Left forelimb (tissue), 1 donor: ENCODE measurements at places on chromosomes 4 and X.

DNA sequence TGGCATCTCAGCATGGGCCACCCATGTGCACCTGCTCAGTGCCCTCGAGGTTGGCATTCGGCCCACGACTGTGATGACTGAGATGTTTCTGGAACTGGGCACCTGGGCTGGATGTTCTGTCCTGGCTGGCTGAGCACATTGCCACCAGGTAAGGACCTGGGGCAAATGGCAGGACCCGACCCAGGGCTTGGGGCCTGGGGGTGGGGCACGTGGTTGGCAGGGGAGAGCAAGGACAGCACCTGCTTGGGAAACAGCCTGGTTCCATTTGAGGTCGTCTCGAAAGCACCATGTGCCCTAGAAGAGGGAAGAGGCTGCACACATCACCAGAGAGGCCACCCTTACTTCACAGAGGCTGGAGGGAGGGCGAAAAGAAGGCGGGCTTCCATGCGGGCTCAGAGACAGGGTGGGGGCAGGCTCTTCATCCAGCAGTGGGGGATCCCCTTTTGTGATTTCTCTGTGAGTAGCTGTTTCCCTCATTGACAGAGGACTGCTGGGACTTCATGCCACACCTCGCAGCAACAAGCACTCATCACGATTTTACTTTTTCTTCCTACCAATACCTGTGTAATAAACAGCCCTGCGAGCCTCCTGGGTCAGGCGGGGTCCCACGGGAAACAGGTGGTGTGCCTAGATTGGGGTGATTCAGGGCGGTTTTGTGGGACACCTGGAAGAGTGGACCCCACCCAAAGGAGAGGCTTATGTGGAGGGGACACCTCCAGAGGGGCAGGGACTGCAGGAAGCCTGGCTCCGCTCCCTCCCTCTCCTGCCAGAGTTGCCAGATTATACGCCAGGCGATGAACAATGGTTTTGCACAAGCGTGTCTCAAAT lies 12.0 kb downstream of the TMEM187 start:
- no peak for DNase-seq

DNA sequence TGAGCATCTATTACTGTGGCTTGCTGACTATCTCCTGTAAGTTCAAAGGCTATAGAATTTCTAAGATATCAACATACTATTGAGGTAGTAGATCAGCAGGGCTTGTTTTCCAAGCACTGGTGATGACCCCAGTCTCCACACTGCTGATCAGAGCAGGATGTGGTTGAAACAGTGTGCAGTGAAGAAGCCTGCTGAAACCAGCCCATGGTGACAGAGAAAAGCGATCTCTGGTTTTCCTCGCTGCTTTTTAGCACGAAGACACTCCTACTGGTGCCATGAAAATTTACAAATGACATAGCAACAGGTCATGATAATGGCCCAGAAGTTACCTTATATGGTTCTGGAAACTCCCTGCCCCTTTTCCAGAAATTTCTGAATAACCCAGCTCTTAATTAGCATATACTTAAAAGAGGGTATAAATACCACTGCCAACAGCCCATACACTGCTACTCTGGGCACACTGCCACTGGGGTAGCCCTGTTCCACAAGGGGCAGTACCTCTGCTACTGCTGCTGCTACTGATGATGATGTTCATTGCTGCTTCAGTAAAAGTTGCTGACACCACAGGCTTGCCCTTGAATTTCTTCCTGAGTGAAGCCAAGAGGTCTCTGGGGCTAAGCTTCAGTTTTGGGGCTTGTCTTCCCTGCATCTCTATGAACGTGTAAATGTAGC lies 1689.5 kb upstream of the PCDH10 start:
- DNase-seq: no peak

DNA sequence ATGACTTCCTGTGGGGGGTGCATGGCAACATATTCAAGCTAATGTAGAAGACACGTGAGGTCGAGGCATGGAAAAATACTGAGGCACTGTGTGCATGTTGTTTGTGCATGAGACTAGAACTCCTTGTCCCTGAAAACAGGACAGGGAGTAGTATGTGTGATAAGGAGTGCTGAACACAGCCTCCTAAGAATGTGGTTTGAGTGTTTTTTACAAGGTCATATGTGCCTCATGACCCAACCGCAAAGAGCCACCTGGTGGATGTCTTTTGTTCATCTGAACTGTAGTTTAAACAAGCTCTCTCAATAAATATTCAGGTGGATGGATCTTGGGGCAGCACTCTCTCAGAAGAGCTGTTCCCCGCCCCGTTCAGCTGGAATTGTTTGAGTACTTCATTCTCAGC lies 226.6 kb downstream of the NLGN4X start:
- no peak for DNase-seq

DNA sequence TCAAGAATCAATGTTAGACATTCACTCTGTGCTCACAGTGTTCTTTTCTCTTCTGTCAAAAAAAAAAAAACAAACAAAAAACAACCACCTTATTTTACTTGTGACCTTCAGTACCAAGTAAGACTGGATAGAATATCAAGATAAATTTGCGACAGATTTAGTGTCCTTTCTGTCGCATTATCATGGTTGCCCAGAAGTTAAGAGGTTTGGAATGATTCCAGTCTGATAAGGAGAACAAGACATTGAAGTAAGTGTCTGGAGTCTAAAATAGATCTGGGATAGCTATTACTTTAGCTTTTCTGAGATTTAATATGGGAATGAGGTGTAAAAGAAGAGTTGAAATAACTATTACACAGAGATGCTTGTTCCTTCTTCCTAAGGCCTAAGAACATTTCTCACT lies 31.7 kb downstream of the SNCA start:
- no peak for DNase-seq

- no peak for DNase-seq
These were observed 111.9 kb upstream of the TMEM164 start for GRCh38 chrX:109890910-109891502.

DNA sequence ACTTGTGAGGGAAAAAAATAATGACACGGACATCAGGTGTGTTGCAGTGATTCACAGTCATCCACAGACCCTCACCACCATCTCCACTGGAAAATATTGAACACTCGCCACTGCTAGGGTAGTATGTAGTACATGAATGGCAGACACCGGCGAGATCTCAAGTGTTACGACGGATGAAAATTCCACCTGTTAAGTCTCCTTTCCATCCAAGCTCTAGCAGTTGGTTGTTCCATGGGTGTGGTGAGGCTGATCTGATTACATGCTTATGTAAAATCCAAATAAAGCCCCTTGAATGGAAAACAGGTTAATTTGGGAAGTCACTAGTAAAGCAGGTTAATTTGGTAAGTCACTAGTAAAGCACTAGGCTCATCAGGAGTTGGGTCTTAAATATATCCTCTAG lies 1.1 kb upstream of the ARMCX4 start:
- no peak for DNase-seq

GRCh38 chr4:183596067-183596757 lies 62.8 kb downstream of the RWDD4 start:
- no peak for DNase-seq

DNA sequence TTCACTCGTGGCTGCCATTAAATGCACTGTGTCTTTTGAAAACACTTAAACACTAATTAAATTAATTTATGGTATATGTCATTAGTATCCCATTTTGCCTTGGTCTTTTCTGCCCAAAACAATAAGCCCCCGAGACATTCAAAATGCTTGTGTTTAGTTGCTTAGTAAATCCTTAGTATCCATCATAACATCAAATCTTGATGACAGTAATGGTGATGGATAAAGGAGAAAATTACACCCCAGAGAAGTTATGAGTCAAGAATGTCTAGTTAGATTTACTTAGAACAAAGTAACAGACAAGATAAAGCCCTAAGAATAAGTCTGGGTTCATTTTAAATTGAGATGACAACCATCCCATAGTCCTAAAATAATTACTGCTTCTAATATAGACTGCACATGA lies 21.3 kb downstream of the ANK2 start:
- no peak for DNase-seq

GRCh38 chrX:149073479-149073878 lies 431.6 kb downstream of the IDS start:
- DNase-seq: no peak

DNA sequence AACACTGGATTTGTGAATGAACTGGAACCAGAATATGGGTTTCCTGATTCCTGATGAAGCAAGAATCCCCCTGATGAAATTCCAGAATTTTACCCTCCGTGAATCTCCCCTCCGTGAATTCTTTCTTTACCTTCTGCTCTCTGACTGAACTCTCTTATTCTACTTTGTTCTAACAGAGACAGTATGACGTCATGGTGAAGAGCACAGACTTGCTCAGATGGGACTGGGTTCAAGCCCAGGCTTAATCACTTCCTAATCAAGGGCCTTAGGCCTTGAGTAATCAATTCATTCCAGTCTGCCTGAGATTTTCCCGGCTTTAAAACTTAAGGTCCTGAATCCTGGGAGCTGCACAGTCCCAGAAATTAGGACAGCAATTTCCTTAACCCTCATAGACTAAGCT lies 64.5 kb downstream of the IQCM start:
- DNase-seq: no peak

- no peak for DNase-seq
These were observed 510.4 kb downstream of the TRIML1 start for GRCh38 chr4:188649635-188650034.

- no peak for DNase-seq
These were observed 188.8 kb upstream of the TECRL start for GRCh38 chr4:64598066-64598465.

DNA sequence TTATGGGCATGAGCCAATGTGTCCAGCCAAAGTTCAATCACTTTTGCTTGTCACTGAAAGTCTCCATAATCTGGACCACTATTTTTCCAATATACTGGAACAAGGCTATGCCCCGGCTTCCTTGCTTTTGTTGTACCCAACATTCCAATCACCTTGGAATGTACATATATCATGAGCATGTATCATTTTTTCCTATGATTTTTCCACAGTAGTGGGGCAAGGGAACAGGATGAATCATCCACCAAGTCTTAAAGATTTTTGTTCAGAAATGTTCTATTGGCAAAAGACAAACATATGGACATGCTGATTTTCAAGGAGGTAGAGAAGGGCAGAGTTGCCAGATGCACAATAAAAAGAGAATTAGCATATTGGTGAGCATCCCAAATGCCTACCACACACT lies 548.1 kb upstream of the INTU start:
- DNase-seq: no peak

DNA sequence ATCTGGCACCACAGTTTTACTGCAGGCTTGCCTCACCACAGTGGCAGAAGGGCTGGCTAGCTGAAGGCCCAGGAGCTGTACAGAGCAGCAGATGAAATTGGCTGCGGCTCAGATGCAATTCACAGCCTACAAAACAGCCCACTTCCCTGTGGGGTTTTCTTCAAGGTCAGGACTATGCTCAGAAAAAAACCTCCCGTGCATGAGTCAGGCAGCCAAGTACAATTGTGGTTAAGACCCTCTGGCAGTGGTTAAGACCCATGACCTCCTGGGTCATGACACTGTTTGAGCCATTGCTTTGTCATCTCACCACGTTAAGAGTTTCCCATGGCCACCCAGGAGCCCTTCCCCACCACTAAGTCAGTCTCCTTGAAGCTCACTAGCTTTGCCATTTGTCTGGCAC lies 276.3 kb downstream of the HNRNPD start:
- DNase-seq: no peak

DNA sequence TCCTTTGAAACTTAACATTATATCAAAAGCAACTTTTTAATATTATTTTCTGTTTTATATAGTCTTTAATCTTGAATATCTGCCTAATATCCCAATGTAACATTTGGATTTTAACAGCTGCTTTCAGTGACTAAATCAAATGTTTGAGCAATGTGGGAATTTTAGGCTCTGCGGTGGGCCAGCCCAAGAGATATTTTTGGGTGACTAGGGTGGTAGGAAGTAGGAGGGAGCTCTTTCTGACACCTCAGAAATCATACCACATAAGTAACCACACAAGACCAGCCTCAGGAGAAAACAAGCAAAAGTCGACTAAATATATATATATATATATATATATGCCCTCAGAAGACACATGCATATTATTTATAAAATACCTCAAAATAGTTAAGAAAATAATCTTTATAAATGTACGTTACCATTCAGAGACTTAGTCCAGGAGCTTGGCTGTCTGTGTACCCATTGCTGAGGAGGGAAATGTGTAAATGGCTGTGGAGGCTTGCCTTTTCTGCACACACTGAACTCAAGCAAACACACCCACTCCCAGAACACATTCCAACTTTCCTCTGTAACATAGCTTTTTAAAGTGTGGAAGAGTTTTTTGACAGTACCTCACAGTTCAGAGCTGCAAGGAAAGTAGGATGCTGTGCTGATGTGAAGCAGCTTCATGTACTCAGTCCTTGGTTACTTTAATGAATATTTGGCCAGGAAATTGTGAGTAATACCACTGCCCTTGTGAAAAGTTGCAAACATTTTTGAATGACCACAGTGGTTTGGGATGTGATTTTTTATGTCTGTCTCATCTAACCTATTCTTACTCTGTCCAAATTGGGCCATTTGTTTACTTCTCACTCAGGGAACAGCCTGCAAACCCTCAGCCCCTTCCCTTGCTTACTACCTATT lies at the start of gene RTL3:
Gene RTL3 (minus strand): TSS at position 484 of the 900 bp plus-strand sequence. CDS start 908 bp downstream, outside the sequence.
- DNase-seq: no peak

DNA sequence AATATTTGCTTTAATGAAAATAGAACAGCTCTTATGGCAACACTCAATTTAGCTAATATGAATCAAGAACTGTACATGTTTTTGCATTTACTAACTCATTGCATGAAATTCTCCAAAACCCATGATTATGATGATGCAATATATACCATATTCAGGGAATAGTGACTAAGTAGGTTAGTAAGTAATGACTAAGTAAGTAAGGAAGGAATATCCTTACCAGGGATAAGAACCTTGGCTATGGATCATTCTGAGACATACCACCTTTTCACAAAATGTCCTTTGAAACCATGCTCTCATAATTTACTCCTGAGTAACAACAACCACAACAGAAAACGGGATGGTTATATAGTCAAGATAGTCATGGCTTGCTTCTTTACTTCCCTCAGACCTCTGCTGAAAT lies 1513.0 kb downstream of the STIM2 start:
- DNase-seq: no peak

- no peak for DNase-seq
These were observed 330.3 kb downstream of the TRAM1L1 start for GRCh38 chr4:116755051-116755450.

DNA sequence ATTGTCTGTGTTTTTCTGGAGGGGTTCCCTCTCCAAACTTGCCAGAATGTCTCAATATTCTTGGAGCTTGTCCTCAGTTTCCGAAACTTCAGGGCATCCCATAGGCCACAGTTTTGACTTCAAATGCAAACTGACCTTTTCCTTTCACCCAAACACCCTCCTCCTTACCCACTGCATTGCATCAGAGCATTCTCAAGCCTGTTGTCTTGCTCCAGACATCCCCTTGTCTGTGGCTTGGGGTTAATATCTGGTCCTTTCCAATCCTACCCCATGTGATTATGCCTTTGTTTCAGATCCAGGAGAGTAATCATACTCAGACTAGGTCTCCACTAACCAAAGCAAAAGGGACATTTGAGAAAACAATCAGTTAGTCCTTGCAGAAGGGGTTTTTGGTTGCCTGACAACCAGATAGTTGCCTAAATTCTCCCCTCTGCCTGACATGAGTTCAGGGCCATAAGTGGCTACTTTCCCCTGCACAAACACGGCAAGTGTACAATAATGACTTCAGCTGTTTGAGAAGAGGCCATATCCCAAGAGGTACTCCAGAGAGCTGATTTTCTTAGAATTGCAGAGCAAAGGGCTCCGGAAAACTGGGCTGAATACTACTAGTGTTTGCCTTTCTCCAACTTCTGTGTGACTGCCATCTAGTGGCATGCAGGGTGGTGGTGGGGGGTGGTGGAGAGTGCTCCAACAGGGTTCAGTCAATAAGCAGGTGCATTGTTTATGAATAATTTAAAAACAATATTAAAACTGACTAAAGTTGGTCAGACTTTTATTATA lies 130.2 kb downstream of the CHRDL1 start:
- no peak for DNase-seq

- no peak for DNase-seq
These were observed 664.5 kb downstream of the RAPGEF2 start for GRCh38 chr4:159767406-159767805.
